Dermis blood vessel endothelial cell (primary cell): ENCODE measurements at places on chromosomes 12 and 14. TPM values are rescaled to one million over a fixed set of nuclear protein-coding genes. Genes with fewer than 3 reads are reported as not detected.

The MDGA2 gene
- not detected in 2 replicates for total RNA-seq

The ULK1 gene
- 13.8 and 23.5 TPM in 2 replicates for total RNA-seq

The TEX22 gene
- total RNA-seq, result 0.05 and 0.17 TPM in 2 replicates

The SMAGP gene
- total RNA-seq, result 15.1 and 24.0 TPM in 2 replicates

The ART4 gene
- total RNA-seq, result 53.1 and 55.7 TPM in 2 replicates

The MYG1 gene
- total RNA-seq, result 35.2 and 43.1 TPM in 2 replicates

The GALNT9 gene
- 0.14 and 0.17 TPM in 2 replicates for total RNA-seq

The SCN8A gene
- 0.42 and 1.5 TPM in 2 replicates for total RNA-seq

The PRB2 gene
- total RNA-seq, result not detected in 2 replicates

The VSIG10 gene
- 63.5 and 66.5 TPM in 2 replicates for total RNA-seq

The AKAP3 gene
- 0.85 and 2.4 TPM in 2 replicates for total RNA-seq

The MAGOHB gene
- total RNA-seq, result 7.8 and 17.6 TPM in 2 replicates

The SSPN gene
- total RNA-seq, result 0.34 and 0.47 TPM in 2 replicates

The MYL2 gene
- 0.14 and 0.34 TPM in 2 replicates for total RNA-seq

The CPNE8 gene
- total RNA-seq, result 27.8 and 29.4 TPM in 2 replicates

The MYH6 gene
- not detected in 2 replicates for total RNA-seq

The DIP2B gene
- total RNA-seq, result 44.1 and 44.6 TPM in 2 replicates

The SMIM41 gene
- not detected in 2 replicates for total RNA-seq

The REP15 gene
- 7.0 and 10.9 TPM in 2 replicates for total RNA-seq

The BMP4 gene
- 67.3 and 162 TPM in 2 replicates for total RNA-seq

The CCDC77 gene
- 6.6 and 14.8 TPM in 2 replicates for total RNA-seq

The NFE2 gene
- total RNA-seq, result not detected in 2 replicates

The PZP gene
- total RNA-seq, result 0.70 and 2.4 TPM in 2 replicates

The TRHDE gene
- total RNA-seq, result 0.05 and 0.51 TPM in 2 replicates

The ANKRD9 gene
- 20.3 and 24.2 TPM in 2 replicates for total RNA-seq

The CIROP gene
- total RNA-seq, result not detected in 2 replicates
